ENCODE measurements at places on chromosomes 7 and 10. TPM values are rescaled to one million over a fixed set of nuclear protein-coding genes. Genes with fewer than 3 reads are reported as not detected.

SUPV3L1 gene
- 69.6 TPM for total RNA-seq

CYP2C18 gene
- not detected for total RNA-seq

LRRC4 gene
- 0.33 TPM for total RNA-seq

CC2D2B gene
- total RNA-seq = 0.33 TPM

FAM237B gene
- total RNA-seq = not detected

Measured in fibroblast of lung (primary cell).